ENCODE measurements at places on chromosomes 2 and 18. TPM values are rescaled to one million over a fixed set of nuclear protein-coding genes. Genes with fewer than 3 reads are reported as not detected.

The KCNG2 gene
- total RNA-seq, result not detected

The RFX8 gene
- not detected for total RNA-seq

The EIF2B4 gene
- 32.9 TPM for total RNA-seq

The EFHD1 gene
- total RNA-seq, result not detected

The BCL11A gene
- total RNA-seq, result 167 TPM

The SLC19A3 gene
- total RNA-seq, result not detected

The LAMA1 gene
- total RNA-seq, result not detected

The RALBP1 gene
- 112 TPM for total RNA-seq

The HOXD9 gene
- total RNA-seq, result not detected

The HOXD12 gene
- total RNA-seq, result 0.25 TPM

The MFSD2B gene
- total RNA-seq, result 1.0 TPM

- no peak for DNase-seq
Observed at GRCh38 chr2:43541165-43541564, 54.7 kb downstream of the THADA start.

DNA sequence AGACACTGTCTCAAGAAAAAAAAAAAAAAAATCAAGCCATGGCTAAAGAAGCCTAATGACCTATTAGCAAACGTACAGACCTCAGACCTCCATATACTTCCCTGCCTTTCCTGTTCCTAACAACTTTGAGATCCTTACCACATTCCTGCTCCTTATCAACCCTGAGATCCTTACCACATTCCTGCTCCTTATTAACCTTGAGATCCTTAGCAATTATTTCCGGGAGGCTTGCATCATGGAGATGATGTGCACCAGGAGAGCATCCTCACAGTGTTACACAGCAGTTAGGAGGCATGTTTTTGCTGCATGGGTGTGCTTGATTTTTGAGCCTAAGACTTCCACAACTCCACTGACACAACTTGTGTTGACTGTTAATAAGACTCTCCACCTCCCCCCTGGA is 54.6 kb upstream of the RASGRP3 start:
- DNase-seq, result no peak

DNA sequence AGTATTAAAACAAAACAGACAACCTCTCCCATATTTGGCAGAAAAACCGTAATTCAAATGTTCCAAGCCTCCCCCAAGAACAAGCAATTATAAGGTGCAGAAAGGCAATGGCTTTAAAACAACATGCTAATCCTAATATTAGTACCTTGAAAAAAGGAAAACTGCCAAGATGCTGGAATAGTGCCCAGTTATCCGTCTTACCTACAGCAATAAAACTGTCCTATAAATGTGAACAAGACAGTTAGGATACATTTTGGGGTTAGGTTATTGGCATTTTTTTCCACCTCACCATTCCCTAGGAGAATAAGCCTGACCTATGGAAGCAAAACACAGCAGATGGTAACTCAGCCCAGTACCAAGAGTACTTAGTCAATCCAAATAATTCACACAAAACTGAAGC is 83.2 kb downstream of the TCF4 start:
- no peak for DNase-seq

- DNase-seq, result no peak
Observed at GRCh38 chr2:37854676-37855282, 70.3 kb upstream of the RMDN2 start.

GRCh38 chr2:25532521-25532920 is 140.9 kb downstream of the DTNB start:
- DNase-seq, result no peak

- DNase-seq, result no peak
Observed at GRCh38 chr2:8753609-8754008, 71.8 kb downstream of the ID2 start.

DNA sequence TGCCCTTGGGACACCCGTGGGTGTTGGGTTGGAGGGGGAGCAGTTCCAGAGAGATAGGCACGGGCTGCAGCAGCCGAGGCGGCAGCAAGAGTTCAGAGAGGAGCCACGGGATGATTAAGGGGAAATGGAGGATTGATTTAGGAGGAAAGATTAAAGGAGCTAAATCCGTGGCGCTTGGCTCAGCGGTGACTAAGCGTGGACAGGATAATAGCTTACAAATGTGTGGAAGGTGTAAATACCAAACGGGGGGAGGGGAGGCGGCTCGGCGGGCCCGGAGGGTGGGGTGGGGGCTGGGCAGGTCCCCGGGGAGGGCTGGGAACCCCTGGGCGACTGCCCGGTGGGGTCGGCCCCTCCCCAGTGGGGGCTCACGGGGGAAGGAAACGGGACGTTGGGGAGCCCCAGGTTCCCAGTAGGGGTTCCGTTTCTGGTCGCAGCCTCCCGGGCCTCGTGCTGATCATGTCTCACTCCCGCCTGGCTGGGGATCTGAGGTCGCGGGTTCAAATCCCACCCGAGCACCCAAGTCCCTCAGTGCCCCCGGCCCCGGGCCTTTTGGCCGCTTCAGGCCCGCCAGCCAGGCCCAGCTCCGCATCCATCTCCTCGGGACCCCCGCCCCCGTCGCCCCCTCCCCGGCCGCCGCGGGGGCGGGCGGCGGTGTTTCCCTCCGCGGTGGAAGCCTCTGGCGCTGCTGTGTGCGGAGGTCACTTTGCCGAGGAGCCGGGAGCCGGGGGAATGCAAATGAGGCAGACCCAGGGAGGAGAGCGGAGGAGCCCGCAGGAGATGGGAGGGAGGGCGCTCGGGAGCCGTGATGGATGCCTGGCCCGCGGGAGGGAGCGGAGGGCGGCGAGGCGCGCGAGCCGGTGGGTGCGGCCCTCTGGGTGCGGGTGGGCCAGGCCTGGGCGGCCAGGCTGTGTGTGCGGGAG is 8.1 kb downstream of the ASIC4 start:
- no peak for DNase-seq

DNA sequence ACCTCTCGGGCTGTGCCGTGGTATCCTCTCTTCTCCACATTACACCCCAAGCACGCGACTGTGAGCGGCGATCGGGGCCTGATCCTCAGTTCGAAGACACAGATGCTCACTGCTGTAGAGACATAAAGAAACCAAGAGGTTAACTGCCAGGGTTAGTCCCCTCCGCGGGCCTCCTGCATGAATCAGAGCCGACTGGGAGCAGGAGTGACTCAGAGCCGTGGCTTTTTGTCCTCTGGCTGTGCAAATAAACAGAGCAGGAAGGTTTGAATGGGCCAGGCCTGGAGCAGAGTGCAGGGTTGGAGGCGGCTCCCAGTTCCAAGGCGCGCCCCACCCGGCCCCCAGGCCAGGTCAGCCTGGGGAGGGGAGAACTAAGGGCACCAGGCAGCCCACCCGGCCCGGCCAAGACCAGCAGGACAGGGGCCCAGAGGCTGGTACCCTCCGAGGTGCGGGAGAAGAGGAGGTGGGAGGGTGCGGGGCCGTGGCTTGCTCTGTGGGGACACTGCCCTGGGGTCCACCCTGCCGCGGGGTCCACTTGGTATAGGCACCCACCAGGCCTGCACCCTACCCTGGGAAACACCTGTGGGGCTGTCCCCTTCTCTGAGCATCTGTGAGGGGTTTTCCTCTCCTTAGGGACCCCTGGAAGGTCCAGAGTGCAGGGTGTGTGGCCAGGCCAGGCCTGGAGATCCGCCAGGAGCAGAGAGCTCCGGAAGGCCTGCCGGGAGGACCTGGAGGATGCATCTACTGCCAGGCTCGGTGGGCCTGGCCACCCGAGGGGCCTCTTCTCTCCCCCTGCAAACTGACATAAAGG is 16.5 kb downstream of the TWIST2 start:
- no peak for DNase-seq

- DNase-seq, result no peak
Observed at GRCh38 chr2:48343571-48344440, 186.1 kb upstream of the STON1 start.

- no peak for DNase-seq
Observed at GRCh38 chr2:210112871-210113270, 58.3 kb downstream of the KANSL1L start.

DNA sequence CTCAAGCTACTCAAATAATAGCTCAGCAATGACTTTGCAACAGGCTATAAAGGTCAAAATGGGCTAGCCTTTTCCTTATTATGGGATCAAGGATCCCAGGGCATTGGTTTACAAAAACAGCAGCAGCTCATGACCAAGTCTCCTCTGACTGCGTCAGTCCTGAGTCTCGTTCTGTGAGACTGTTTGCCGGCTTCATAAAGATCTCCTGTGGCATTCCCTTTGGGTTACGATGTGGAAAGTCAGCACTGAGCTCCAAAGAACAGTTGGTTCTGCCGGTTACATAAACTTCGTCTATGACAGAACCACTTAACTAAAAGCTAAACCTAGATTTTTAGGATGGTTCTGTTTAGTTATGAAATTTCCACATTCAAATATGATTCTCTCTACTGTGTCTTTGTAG is 674.9 kb downstream of the ZEB2 start:
- no peak for DNase-seq

- peak; percentile 9 for DNase-seq
Observed at GRCh38 chr18:30970196-30970816, 72.2 kb downstream of the DSC3 start.

DNA sequence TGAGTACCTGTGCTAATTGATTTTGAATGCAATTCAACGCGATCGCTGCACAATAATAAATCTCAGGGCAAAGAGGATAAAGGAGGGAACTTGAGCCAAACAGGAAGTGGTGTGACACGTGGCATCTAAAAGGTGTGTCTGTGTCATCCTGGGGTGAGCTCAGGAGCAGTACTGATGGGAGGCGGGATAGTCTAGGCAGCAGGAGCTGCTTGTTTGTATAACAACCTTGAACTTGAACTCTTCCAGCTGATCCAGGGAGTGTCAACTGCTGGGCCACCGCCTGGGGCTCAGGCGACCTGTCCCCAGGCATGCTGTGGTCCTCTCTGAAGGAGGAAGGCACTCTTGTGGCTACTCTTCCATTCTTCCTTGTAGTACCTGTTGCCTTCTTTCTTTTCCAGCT is 61.2 kb downstream of the BOD1L2 start:
- no peak for DNase-seq

DNA sequence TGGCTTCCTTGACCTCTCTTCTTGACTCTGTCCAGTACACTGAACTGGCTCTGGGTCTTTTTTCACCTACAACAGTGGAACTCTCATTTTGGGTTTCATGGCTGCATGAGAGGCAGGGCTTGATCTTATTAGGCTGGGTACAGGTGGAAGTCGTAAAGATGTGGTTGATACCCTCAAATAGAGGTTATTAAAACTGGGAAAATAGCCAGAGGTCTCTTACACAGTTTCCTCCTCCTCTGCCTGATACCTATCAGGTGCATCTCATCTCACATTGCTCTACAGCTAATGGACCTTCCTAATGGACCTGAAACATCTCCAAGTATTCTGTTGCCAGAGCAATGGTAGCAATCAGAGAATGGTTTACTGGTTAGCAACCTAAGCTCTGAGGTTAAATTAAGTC is 231.8 kb downstream of the ETAA1 start:
- no peak for DNase-seq

DNA sequence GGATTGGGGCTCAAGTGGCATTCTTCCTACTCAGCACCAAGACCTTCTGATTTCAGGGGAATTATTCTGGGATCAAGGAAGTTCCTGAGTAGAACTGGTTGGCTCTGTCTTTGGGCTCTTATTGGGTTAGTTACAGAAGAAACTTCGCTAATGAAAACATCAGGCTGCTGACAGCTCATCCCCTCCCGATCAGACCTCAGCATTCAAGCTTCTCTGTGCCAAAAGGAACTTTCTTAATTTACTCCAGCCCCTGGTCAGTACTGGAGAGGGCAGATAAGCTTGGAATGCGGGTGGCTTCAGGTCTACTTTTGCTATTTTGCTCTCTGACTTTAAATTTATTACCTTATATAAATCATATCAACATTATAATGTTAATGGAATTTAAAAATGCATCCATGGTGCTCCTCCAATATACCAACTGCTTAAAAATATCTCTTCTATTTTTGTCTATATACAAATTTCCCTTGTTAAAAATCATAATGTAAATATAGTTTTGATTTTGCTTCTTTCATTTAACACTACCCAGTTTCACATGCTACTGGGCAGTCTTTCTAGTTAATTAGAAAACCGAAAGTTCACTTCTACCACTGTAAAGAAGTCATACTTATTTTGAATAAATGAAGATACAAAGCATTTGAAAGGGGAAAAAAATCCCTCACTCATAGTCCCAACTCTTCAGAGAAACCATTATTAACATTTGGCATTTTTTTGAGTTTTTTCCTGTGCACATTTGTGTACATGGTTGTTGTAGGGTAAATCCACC is 34.4 kb downstream of the PCARE start:
- DNase-seq, result no peak

GRCh38 chr2:130319536-130319935 is 23.2 kb upstream of the IMP4 start:
- no peak for DNase-seq

DNA sequence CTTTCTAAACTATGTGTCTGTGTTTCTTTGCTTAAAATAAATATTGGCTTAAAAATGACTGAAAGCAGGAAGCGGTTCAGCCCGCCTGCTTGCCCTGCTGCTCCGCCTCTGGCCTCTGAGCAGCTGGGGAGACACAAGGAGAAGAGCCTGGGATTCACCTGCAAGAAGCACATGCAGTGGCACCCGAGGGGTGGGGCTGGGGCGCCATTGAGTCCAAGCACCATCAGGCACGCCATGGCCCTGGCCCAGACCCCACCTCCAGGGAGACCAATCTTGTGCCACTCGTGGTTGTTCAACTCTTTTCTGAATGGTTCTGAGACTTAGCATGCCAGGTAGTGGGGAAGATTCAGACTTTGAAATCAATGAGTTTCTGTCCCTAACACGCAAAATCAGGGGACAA is 495.5 kb upstream of the MYT1L start:
- DNase-seq, result no peak

GRCh38 chr2:238894226-238894949 is 46.5 kb downstream of the TWIST2 start:
- DNase-seq, result no peak

- DNase-seq, result no peak
Observed at GRCh38 chr2:232434563-232435374, 21.2 kb upstream of the ALPI start.

DNA sequence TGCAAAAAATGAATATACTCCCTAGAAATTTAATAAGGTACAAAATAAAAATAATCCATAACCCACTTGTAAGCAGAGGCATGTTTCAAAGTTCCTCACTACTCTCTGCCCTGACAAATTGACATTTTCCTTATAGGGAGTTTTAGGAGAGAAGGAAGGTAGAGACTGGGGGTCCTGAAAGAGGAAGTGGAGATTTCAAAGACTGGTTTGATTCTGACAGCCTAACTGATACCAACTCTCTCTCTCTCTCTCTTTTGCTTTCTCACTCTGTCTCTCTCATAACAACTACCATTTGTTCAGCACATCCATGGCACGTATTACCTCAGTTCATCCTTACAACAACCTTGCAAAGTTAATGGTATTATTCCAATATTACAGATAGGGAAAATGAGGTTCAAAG is 18.6 kb downstream of the FZD7 start:
- no peak for DNase-seq

DNA sequence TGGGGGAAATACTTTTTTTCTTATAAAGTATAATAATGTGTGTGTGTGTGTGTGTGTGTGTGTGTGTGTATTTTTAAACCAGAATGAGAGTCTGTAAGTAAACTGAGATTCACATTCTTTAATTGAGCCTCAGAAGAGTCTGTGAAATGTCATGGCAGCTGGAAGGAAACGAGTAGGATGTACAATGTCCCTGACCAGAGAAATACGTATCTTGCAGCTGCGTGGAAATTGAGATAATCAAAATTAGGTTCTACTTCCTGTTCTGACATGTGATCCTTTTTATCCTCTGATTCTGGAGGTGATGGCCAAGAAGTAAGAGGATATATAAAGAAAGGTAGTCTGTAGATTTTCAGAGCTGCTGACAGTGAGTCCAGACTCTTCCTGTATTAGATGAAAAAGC is 50.0 kb downstream of the SH3RF3 start:
- DNase-seq, result no peak

GRCh38 chr2:9741110-9741509 is 102.2 kb upstream of the TAF1B start:
- no peak for DNase-seq
